ENCODE measurements at places on chromosomes 7 and 10. TPM values are rescaled to one million over a fixed set of nuclear protein-coding genes. Genes with fewer than 3 reads are reported as not detected.

DNA sequence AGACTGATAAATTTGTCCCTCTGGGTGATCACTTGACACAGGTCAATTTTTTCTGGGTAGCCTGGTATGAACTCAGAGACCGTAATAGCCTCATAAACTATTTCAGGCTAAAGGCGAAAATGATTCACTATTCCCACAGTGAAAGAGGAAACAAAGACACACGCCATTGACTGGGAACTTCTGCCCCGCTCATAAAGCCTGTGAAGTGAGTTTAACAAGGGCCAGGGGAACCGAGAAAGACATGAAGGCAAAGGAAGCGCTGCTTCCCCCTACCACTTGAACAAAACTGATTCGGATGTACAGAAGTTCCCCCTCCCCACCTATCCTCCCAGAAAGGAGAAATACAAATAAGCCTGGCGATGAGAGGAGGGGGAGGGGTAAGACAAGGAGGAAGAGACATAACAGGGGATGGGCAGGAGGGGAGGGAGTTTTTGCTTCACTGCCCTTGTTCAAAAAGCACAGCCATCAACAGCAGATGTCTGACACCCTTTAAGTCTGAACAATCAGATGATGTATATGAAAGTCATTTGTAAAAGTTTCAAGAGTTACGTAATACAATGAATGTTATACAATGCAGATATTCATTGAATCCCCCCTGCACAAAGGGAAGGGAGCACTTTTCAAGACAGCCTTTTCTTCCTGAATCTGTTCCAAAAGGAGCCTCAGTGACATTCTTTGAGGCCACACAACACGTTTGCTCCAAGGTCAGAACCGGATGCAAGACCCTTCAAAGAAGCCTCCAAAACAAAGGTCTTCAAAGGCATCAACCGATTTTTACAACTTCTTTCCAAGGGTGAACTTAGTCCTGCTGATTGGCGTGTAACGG is 734 bp downstream of the ABCB4 start:
- peak; percentile 32 for DNase-seq

The CDC14C gene
- total RNA-seq = not detected

DNA sequence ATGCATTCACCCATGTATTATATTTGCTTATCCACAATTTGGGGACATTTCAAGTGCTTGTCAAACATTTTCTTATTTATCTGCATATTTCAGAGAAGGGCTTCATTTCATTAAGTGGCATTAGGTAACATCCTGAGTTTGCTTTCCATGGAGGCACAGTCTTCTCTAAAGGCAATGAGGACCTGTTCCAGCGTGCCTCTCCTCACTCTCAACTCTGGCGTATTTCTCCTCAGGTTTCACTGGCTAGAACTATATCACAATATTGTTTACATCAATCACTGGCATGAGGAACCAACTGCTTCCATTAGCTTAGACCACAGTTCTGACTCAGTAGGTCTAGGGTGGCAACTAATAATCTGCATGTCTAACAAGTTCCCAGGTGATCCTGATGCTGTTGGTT is 177.2 kb downstream of the TAX1BP1 start:
- no peak for DNase-seq

DNA sequence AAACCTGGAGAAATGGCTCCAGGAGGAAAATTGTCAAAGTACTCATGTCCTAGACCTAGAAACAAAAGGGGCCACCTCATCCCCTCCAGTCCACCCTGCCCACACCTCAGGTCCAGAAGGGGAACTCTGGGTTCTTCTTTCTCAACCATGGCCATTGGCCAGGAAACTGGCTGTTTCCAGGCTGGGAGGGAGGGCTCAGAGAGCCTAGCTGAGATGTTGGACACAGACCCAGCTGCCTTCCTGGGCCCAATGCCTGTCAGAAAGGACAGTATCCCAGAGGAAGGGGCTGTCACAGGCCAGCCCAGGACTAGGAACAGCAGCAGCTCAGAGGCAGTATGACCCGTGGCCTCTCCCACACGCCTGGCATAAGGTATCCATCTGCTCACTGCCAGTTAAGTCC is 9.6 kb downstream of the GRID1 start:
- DNase-seq = no peak

GRCh38 chr7:120996988-120997345 is 8.5 kb downstream of the CPED1 start:
- DNase-seq = no peak

- no peak for DNase-seq
Observed at GRCh38 chr7:52961084-52961483, 74.3 kb upstream of the POM121L12 start.

GRCh38 chr7:107039199-107039900 is 5.2 kb upstream of the PRKAR2B start:
- no peak for DNase-seq

- no peak for DNase-seq
Observed at GRCh38 chr7:151941009-151941408, 15.2 kb upstream of the GALNTL5 start.

The CDHR3 gene
- total RNA-seq = 5.3 TPM

The MAGI2 gene
- total RNA-seq = 1.1 TPM

The WASHC2A gene
- total RNA-seq = 55.5 TPM

The CPA4 gene
- total RNA-seq = not detected

DNA sequence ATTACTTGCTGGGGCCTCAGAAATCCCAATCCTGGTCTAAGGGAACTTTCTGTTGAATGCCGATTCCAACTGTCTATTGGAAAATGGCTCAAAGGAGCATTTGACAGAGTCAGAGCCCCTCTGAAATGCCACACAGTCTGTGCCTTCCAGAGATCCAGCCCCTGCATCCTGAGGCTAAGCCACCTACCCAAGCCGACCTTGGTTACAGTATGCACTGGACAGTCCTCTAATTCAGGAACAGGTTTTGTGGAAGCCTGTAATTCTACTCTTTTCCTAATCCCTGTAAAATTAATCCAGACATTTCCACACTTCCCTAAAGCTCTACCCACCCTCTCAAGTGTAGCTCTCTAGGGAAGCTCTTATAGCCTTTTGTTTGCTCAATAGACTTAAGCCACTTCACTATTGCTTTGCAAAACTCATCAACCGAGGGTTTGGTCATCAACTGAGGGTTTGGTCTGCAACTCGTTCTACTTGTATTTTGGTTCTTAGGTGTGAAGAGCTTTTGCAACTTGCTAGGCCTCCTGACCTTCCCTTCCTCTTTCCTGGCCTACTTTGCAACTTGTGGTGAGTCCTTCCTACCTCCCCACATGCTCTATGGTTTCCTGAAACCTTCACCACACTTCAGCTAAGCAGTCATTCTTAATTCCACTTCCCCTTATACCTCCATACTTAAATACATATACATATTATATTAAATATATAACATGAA is 364.8 kb downstream of the SFMBT2 start:
- no peak for DNase-seq

- DNase-seq = no peak
Observed at GRCh38 chr7:80026766-80027165, 107.9 kb upstream of the GNAI1 start.

DNA sequence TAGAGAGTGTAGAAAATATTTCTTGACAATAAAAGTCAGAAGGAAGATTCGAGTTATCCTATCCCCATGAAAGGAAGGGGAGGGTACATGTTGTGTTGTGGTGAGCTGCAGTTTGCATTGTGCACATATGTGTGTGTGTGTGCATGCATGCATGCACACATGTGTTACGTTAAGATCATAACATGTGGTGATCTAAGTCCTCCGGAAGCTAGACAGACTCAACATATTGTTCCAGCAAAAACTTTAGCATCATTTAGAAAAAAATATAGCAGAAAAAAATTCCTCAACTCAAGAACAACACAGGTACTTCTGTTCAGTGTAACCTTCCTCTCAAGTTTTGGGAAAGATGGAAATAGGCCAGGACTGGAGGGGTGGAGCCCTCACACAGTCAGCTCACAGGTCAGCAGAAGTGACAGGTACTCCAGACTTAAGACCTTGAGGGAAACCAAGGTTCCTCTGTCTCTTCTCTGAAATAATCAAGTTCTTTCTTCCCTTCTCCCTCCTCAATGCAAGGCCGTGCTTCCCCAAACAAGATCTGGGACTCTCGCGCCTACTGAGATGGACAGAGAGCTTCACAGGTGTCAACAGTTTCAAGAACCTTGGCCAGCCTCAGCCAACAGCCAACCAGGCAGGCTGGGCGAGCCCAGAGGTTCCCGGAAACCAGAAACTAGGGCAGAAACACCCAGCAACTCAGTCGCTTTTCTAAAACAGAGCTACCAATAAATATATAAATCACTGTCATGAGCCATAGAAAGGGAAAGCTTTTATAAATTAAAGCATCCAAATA is 205.2 kb downstream of the FAM107B start:
- DNase-seq = peak; percentile 71

DNA sequence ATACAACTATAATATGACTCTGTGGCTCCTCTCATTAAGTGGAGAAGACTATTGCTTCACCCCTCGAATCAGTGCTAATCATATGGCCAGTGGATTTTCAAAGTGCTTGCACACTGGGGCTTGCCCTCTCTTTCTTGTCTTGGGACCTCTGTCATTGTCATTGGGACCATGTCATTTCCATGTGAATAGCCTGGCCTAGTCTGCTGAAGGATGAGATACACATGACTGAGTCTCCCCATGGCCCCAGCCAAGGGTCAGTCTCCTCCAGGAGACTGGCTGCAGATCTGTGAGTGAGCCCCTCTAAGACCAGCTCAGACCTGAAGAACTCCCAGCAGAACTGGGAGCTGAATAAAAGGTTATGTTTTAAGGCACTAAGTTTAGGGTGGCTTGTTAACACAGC is 39.5 kb downstream of the PKD1L1 start:
- no peak for DNase-seq
